Panc1 (cell line): ENCODE measurements at places on chromosomes 4 and X. TPM values are rescaled to one million over a fixed set of nuclear protein-coding genes. Genes with fewer than 3 reads are reported as not detected.

DNA sequence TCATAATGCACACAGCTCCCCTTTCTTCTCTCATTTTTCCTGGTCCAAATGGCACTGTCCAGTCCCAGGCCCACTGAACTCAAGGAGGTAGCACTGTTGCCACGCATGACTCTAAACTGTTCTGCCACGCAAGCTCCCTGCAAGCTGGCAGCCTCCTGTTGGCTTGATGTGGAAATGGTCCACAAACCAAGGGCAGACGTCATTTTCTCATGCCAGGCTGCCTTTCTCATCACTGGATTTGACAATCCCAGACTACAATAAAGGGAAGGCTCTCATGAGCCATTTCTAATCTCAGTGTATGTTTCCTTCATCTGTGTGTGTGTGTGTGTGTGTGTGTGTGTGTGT is 22.4 kb downstream of the OTOP1 start:
- no peak for DNase-seq

GRCh38 chrX:3175659-3176438 is 134.6 kb downstream of the ARSF start:
- no peak for DNase-seq

GRCh38 chr4:67678612-67679011 is 22.3 kb downstream of the UBA6 start:
- DNase-seq: no peak

XAGE1A gene
- not detected for total RNA-seq

DNA sequence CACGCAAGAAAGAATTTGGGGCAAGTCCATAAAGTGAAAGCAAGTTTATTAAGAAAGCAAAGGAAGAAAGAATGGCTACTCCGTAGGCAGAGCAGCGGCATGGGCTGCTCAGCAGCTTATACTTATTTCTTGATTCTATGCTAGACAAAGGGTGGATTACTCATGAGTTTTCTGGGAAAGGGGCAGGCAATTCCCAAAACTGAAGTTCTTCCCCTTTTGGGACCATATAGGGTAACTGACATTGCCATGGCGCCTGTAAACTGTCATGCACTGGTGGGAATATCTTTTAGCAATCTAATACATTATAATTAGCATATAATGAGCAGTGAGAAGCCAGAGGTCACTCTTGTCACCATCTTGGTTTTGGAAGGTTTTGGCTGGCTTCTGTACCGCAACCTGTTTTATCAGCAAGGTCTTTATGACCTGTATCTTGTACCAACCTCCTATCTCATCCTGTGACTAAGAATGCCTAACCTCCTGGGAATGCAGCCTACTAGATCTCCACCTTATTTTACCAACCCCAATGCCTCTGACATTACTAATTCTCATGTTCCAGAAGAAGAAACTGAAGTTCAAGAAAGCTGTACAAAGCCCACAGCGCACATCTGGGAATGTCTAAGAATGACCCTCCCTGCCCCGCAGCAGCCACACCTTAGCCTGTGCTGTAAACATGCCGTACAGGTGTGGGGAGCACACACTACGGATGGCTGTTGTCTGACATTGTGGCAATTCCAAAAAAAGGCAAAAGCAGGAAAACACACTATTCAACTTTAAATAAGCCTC is 18.6 kb downstream of the RXFP1 start:
- DNase-seq: no peak

DNA sequence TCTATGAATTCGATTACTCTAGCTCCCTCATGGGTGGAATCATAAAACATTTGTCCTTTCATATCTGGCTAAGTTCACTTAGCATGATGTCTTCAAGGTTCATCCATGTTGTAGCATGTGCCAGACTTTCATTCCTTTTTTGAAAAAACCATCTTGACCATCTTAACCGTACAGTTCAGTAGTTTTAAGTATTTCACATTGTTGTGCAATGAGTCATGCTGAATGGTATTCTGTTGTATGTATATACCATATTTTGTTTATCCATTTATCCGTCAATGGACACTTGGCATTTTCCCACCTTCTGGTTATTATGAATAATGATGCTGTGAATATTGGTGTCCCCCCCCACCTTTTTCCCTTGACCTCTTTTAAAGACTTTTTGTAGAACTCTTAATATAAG is 72.4 kb upstream of the TLR2 start:
- no peak for DNase-seq

GRCh38 chrX:64192040-64192439 is 13.5 kb downstream of the AMER1 start:
- no peak for DNase-seq

PHOX2B gene
- total RNA-seq: not detected

UGT2B17 gene
- total RNA-seq: not detected

DNA sequence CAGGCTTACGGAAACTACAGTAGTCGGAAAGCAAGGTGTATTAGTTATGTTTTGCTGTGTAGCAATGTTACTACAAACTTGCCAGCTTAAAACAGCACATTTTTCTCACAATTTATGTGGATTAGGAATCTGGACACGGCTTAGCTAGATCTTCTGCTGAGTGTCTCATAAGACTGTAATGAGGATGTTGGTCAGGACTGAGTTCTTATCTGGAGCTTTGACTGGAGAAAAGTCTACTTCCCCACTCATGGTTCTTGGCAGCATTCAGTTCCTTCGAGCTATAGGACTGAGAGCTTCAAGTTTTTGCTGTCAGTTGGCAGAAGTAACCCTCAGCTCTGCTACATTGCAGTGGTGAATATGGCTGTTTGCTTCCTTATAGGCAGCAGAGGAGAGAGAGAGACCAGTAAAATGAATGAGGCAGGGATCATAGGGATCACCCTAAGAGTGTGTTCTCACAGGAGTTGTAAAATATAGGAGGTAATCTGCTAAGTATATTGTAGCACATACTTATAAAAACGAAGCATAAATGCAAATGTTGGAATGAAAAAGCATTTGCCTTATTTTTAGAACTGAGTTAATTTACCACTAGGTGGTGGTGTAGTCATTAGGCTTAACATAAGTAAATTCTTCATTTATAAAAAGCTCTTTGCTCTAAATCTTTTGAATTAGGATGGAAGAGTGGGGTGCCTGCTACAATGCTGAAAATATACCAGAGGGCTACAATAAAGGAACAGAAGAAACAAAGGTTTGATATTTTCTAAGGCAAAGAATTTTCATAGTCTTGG is 38.6 kb downstream of the ALG13 start:
- DNase-seq: no peak

CENPE gene
- total RNA-seq: 25.2 TPM

GRCh38 chrX:19593690-19594089 is 78.4 kb upstream of the MAP3K15 start:
- DNase-seq: no peak

- DNase-seq: no peak
These were observed 114.7 kb upstream of the ARMCX2 start for GRCh38 chrX:101774340-101774739.

GRIPAP1 gene
- total RNA-seq: 51.0 TPM

DNA sequence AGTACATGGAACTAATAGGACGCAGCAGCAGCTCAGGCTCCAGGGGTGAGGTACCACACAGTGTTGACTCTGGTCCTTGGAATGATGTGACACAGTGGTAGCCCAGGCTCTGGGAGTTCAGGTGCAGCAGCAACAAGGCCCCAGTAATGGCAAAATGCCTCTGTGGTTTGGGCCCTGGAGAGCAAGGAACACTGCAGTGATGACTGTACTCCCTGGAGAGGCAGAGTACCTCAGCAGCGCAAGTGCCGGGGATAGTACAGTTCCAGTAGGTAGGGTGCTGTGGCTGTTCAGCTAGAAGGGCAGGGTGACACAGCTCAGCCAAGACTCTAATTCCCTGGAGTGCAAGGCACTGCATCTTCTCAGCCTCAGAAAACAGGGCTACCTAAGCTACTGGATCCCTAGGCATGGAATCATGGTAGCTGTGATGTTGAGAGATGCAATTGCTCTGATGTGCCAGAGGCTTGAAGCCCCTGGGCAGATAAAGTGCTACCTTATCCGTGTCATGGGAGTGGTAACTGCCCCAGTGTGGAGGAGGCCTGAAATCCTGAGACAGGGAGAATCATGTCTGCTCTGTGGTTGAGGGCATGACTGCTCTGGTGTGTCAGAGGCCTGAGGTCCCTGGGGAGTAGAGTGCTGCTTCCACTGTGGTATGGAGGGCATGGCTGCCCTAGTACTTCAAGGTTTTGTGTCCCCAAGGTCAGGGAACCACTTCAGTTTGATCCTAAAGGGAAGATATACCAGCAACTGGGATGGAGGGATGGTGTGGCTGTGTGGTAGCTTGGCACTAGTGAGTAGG is 55.2 kb downstream of the AREG start:
- DNase-seq: no peak

NXF2 gene
- total RNA-seq: not detected

CLIC2 gene
- 0.80 TPM for total RNA-seq

DNA sequence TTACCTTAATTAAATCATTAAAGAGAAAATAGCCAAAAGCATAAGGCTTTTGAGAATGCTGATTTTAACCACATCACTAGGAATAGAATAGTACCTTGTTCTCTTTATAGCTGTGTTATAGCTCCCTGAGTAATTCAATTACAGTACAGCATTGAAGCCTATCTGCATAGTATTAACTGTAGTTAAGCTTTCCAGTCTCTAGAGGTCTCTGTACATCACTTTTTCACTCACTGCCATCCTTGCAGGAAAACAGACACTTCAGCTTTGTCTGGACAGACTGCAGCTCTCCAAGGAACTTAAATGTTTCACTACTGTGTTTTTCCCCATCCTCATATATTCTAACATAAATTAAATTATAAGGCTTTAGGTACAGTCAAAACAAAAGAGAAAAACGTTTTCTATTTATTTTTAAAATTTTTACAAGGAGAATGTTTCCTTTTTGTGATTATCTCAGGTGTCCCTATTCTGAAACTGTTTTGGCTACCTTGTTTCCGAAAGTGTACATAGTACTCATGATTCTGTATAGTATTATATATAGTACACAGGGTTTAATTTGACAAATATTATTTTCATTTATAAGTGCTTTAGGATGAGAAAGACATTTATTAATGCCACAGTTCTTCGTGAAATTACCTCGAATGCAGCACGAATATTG is 407.9 kb downstream of the PCDH18 start:
- peak; percentile 10 for DNase-seq

PLP1 gene
- total RNA-seq: 0.13 TPM

ADH6 gene
- 0.18 TPM for total RNA-seq

DNA sequence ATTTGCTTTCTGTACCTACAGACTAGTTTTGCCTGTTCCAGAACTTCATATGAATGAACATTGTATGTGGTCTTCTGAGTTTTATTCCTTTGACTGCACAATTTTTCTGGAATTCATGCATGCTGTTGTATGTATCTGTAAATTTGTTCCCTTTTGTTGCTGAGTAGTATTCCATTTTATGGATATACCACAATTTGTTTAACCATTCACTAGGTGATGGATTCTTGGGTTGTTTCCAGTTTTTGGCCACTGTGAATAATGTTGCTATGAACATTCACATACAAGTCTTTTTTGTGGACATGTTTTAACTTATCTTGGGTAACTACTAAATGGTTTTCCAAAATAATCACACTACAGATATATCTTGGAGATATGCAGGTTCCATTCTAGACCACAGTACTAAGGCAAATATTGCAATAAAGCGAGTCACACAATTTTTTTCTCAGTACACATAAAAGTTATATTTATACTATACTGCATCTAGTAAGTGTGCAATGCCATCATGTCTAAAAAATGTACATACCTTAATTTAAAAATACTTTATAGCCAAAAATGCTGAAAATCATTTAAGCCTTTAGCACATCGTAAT is 58.7 kb downstream of the TSPAN5 start:
- DNase-seq: no peak

DNA sequence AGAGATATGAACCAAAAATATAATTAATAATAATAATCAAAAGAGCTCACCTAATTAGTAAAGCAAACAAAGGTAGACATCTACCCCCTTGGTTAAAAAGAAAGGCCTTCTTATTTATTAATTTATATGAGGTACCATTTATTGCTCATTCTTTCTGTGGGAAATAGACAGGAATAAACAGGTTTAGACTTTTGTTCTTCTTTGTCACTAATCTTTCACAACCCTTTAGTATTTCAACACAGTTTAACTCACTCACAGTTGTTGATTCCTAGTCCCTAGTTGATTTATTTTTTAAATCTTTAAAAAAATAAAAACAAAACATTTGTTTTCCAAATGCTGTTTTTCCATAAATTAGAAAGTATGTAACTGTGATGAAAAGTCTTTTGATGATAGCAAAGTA is 5.6 kb downstream of the PPARGC1A start:
- DNase-seq: no peak

- DNase-seq: no peak
These were observed 43.8 kb upstream of the ARHGAP24 start for GRCh38 chr4:85431156-85431555.

DNA sequence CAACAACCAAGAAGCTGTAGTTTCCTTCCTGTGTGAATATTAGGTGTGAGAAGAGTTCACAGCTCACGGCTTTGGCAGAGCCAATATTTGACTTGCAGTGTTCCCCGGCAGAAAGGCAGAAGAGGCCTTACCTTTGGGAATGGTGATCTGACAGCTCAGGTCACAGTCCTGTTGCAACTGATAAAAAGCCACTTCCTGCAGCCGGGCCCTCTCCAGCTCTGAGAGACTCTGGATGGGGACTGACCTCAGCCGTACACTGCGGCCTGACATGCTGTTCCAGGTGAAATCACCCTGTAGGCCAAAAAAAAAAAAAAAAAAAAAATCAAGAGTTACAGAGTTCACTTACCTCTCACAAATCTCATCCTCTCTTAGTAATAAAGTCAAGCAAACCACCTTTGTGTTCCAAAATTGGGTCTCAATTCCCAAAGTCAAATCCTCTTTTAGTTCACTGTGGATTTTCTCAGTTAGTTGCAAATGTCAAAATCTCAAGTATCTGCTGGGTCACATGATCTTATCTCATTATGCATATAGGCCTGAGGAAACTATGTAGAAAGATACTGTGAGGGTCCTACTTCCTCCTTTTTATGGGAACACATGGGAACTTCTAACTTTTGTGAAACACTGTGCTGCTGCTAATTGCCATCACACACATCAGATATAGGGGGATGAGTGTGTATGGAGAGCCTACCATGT is 38.6 kb upstream of the AMELX start:
- DNase-seq: no peak

DNA sequence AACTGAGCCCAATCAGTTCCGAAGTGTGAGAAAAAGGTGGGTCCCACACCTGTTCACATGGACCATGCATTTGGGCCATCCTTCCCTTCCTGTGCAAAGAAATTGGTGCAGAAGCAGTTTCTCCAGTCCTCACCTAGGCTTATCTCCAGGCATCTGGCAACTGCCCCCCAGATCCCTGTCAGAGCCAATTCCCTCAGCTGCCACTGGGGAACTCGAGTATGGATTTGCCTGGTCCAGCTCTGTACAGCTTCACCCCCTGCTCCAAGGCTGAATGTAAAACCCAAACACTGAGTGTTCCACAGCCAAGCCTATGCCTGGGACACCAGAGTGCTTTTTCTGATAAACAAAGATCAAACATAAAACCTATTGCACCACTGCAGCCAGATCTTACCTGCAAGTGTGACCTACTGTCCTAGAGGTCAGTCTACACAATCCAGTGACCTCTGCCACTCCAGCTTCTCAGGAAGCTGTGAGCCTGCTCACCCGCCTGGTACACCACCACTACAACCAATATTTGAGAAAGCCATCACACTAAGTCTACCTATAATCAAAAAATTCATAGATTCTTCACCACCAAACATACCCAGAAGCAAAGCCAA is 136.4 kb downstream of the STPG2 start:
- no peak for DNase-seq
